ENCODE measurements at places on chromosomes 7 and 10.

GRCh38 chr10:116602648-116603400 is 12.1 kb downstream of the PNLIPRP1 start:
- no peak for DNase-seq

GRCh38 chr7:28065308-28065707 is 115.3 kb downstream of the JAZF1 start:
- DNase-seq: no peak

- no peak for DNase-seq
These were observed 163.2 kb downstream of the EBF3 start for GRCh38 chr10:129800796-129801340.

DNA sequence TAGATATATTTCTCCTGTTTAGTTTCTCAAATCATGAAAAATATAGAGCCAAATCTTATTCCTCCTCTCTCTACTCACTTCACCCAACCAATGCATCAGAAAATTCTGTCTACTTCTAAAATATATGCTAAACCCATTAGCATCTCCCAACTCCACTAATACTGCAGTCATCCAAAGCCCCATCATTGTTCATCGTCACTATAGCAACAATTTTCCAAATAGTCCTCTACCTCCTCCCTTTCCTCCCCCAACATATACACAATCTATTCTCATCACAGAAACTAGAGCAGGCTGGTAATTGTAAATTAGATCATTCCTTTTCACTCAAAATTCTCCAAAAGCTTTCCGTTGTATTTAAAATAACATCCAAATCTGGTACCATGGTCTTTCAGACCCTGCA is 38.4 kb upstream of the C10orf120 start:
- DNase-seq: no peak

- DNase-seq: no peak
These were observed 20.4 kb downstream of the GRB10 start for GRCh38 chr7:50762337-50762736.

DNA sequence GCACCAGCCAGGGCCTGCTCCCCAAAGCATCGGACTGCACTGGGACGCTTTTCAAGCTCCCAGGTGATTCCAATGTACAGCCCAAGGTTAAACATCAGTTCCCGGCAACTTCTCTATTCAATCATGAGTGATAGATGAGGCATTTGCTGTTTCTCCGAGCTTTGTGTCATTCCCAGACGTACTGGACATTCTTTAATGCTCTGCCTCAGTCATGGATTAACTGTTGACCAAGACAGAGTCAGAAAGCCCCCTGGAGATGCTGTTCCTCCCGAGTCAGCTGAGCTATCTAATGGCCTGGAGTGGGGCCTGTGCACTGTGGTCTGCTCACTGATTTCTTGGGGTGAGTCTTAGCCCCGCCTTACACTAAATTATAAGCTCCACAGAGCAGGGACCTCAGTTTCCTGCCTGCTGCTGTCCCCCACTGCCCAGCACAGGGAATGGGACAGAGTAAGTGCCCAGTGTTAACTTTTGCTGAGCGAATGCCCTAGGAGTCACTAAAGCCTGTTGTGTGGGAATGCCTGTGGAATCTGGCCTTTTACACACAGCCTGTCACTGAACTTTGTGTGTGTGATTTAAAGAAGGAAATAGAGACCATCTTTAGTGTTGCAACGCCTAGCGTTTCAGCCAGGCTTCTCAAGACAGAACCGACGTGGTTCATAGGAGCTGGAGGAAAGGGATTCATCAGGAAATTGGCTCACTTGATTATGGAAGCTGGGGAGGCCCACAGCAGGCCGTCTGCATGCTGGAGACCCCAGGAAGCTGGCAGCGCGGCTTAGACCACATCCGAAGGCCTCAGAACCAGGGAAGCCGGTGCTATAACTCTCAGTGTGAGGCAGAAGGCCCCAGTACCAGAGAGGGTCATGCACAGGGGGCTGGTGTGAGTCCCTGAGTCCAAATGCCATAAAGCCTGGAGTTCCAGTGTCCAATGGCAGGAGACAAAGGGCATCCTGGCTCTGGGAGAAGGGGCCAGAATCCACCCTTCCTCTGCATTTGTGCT is 29.3 kb upstream of the RNF32 start:
- DNase-seq: no peak

GRCh38 chr7:126103582-126103981 is 1149.2 kb downstream of the GRM8 start:
- no peak for DNase-seq
